C1 segment of cervical spinal cord (tissue), 14 donors: ENCODE measurements at places on chromosomes 11 and 22.

DNA sequence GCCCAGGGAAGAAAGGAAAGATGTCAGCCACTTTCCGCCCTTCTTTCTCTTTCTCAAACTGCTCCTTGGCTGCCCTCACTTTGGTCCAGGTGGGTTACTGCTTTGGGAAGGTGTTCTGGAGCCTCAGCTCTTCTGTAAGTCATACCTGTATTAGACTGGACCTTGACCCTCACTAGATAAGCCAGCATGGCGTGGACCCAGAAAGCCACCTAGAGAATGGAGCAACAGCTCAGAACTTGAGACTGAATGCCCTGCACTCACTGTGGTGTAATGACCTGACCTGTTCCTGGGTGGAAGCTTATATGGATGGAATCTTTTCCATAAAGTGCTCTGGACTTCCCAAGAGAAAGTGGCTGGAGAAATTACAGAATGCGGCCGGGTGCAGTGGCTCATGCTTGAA, 15.6 kb downstream of the ACP2 start:
- no peak for DNase-seq

- no peak for DNase-seq
Measured at GRCh38 chr11:7569044-7569443, 55.2 kb downstream of the PPFIBP2 start.

DNA sequence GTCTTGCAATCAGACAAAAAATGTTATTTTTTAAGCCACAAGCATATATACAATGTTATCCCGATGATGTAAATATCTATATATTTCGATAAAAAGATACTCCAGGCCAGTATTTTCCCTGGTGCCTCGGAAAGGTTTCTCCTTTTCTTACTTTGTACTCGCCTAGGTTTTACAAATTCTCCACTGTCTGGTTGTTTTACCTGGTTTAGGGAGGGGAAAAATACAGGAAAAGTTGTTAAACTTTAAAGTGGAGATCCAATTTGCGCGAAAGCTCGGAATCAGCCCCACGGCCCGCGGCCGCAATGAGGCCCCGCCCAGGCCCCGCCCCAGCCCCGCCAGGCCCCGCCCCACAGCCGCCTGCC, 58.4 kb upstream of the WNT7B start:
- no peak for DNase-seq

DNA sequence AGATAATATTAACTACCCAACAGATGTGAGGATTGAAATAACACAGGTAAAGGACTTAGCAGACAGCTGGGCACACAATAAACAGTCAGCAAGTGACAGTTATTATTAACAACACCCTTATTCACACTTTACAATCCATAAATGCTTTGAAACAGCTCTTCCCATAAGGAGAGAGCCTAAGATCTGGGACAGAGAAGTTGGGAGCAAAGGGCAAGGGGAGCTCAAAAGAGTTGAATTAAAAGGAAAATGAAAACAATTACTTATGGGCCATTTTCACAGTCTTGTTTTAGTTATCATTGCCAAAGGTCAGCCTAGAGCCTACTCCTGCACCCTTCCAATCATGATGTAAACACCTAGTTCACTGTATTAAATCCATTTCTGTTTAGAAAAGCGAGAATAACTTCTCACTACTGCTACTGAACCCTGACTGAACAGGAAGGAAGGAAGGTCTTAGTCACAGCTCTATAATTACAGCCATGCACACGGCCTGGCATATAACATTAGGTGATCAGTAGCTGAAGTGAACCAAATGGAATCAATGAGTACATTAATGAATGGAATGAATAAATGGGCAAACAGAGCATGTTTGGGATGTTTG, 111.3 kb downstream of the PLEKHA7 start:
- DNase-seq: no peak

DNA sequence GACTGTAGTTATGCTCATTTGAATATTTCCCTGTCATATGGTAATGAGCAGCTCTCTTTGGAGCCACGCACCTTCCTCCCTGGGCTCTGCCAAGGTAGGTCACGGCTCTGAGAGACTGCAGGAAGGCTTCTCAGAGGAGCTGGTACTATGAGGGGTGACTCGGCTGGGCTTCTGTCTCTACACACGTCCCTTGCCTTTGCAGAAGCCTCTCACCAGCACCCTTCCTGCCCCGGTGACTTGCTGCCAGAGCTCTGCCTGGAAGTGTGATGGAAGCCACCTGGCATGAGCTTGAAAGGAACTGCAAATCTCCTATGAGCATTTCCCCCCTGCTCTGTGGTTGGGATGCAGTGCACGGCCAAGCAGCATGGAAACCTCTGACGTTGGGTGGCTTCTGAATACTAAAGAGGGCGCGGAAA, 74.2 kb downstream of the KIRREL3 start:
- DNase-seq: peak; percentile 30

- no peak for DNase-seq
Measured at GRCh38 chr11:44916801-44917385, 33.8 kb downstream of the TP53I11 start.

GRCh38 chr11:26319906-26320305, 12.0 kb upstream of the ANO3 start:
- DNase-seq: no peak

DNA sequence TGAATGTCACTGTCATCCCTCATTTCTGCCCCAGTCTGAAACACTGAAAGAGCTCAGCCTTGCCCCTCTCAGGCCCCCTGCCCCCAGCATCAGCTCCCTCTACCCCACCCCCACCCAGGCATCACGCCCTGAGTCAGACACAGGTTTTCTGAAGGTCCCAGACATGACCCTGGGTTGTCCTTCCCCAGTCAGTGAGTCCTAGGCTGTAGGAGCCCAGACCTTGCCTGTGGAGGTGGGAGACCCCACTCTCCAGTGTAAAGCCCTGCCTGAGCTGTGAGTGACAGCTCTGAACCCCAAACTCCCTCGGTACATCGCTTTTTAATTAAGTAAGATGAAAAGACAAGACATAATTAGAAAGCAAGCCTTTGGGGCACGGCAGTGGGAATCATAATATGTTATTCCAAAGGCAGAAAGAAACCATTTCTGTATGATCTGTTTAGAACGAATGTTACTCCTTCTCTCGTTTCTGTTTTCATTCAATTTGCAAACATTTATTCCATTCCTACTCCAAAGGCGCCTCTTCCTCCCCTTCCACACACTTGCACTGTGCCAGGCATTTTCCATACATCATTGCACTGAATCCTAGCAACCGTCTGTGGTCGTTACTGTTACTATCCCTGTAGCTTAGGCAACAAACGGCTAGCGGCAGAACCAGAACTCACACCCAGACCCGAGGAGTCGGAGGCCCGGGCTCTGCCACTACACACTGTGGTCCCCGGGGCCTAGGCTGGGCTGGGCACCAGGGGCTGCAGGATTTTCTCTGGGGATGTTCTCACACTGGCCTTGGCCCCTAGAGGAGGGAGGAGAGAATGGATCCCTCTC, 63.4 kb downstream of the CD6 start:
- no peak for DNase-seq

GRCh38 chr11:99066618-99067317, 46.0 kb downstream of the CNTN5 start:
- DNase-seq: no peak

DNA sequence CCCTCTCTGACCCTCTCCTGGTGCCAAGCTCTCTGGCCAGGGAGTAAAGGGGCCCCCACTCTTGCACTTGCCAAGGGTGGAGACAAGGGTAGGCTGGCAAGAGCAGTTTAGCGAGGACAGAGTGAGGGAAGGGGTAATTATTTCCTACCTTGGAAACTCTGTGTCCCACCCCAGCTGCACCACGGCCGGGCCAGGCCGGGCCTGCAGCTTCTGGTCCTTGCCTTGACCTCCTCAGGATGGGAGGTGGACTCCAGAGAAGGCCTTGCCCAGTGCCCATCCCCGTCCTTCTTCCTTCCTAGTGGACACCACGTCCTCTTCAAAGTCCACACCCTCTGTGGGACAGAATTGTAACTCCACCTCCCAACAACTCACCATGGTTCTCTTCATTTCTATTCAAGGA, 18.4 kb upstream of the OSBPL5 start:
- DNase-seq: no peak

DNA sequence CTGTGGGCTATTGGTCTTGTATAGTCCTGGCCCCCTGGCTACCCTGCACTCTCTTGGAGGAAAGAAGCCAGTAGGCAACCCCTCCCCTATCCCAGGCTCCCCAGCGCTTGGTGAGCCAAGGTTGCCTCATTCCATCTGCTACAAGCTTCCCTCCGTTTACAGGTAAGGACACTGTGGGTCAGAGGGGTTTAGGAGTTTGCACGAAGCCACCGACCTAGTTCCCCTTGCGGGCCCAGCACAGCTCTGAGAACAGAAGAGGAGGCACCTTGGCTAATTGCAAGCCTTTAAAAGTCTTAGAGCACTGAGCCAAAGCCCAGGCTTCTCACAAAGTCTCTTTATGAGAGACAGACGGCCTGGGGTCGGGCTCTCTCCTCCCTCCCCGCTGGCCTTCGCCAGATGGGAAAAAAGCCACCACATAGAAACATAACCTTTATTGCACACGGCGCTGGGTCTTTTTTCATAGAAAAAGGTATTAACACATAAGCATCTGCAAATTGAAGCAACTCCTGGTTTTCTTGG, 99.8 kb downstream of the CEP164 start:
- no peak for DNase-seq

GRCh38 chr22:50061824-50062355, 3.8 kb upstream of the TTLL8 start:
- DNase-seq: no peak

DNA sequence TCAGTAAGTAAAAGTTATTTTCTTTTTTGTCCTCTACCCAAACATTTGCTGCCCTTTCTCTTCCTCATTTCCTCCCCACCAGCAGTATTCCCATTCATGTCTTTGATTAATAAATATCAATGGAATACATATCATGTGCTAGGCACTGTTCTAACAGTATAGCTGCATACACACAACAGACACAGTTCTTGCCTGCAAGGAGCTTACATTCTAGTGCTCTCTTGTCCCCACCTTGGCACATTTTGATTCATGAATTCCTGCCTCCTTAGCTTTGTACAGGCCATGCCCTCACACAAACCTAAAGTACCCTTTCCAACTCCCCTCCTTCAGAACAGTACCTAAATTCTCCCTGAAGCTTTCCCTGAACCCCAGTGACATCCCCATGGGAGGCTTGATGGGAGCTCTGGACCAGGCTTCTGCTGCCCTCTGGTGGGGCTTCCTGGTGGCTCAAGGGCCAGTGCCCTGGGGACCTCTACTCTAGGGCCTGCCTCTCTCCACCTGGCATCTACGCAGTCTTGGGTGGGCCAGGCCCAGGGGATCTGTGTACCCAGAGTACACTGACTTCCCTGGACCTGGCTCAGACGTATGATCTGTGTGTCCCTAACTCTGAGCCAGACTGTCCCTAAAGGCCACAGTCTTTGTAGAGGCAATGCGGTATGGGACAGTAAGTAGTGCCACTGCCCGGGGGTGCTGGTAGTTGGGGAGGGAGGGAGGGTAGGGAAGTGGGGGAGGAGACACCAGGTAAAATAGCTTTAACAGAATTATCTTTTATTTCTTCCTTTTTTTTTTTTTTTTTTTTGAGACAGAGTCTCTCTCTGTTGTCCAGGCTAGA, 14.1 kb downstream of the RPS13 start:
- DNase-seq: peak; percentile 55

GRCh38 chr11:66042996-66043906, 5.7 kb downstream of the GAL3ST3 start:
- no peak for DNase-seq

GRCh38 chr11:105211806-105212554, 72.4 kb upstream of the CARD18 start:
- DNase-seq: no peak

DNA sequence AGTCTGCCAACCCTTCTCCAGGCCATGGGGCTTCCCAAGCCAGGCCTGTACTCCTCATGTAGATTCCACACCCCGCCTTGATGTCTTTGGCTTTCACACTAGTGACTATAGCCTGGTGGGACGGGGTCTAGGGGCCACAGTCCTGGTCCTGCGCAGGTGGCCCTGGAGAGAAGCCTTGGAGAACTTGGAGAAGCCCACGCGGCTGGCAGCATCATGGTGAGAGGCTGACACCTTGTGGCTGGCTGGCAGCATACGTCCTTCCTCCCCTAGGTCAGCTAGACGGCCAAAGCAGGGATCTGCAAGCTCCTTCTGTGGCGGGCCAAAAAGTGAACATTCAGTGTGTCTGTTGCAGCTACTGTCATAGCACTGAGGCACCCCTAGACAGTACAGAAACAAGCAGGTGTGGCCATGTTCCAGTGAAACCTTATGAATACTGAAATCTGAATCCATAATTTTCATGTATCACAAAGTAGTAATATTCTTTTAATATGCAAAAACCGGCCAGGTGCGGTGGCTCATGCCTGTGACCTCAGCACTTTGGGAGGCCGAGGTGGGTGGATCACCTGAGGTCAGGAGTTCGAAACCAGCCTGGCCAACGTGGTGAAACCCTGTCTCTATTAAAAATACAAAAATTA, 42.0 kb downstream of the FAM83F start:
- peak; percentile 51 for DNase-seq

GRCh38 chr11:70668204-70669202, 270.2 kb downstream of the CTTN start:
- DNase-seq: no peak

DNA sequence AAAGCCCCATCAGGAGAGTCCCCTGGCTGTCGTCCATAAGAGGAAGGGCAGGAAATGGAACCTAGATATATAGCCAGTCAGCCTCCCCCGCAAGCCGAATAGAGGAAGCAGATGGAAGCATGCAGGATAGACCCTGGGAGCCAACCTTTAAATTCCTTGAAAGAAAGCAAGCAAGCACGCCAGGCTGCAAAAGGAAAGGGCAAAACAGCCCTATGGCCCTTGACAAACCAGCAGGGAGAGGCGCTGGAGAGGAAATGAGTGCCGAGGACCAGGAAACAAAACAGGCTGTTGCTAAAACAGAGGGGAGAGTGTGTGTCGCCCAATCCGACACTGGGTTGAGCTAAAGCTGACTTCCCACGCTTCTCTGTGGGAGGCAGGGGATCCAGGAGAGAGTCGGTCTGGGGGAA, 203.5 kb upstream of the MTNR1B start:
- DNase-seq: peak; percentile 30

GRCh38 chr11:97963528-97964331, 1057.0 kb upstream of the CNTN5 start:
- DNase-seq: no peak

GRCh38 chr22:36781656-36782627, 6.0 kb upstream of the IFT27 start:
- DNase-seq: peak; percentile 40

GRCh38 chr11:47593934-47594855, at the start of gene C1QTNF4:
Gene C1QTNF4 (minus strand): TSS chr11:47594411. CDS start chr11:47590810, 3,601 bp downstream.
- DNase-seq: peak; percentile 29

- DNase-seq: no peak
Measured at GRCh38 chr11:30495437-30495836, 90.7 kb downstream of the MPPED2 start.
